ENCODE measurements at places on chromosomes 6 and 20.

DNA sequence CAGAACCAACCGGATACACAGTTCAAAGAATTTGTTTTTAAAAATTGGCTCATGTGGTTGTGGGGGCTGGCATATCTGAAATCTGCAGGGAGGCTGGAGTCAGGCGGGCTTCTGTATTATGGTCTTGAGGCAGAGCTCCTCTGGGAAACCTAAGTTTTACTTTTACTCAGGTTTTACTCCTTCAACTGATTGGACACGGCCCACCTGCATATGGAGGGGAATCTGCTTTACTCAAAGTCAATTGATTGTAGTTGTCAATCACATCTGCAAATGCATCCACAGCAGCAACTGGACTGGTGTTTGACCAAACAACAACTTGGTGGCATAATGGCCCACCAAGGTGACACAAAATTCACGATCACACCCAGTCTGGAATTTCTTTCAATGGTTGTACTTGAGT lies 103.4 kb downstream of the ERMARD start:
- no peak for DNase-seq

DNA sequence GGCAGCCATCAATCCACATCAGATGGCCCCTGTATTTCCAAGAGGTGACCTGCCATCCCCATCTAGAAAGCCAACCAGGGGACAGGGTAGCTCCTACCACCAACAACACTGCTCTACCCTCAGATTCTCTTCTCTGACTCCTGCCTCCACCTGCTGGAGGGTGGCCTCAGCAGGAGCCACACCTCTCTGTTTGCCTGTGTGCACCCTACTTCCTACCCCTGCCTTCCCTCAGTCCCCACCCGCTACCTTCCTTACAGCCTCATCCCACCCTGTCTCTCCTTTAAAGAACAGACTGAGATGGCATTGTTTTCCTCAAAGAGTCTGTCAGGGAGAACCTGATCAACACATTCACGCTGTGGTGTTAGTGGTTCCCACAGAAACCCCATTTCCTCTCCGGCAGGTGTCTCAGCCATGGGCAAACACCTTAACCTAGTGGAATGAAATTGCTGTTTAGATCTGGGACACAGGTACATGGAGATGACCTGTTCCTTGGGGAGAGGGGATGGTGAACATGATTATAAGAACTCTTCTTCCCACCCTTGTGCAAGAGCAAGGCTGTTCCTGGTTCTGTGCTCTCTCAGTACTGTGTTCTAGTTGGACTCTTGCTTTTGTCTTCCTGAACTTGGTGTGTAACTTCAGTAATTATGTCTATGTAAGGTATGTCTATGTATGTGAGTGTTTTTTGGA lies 1.8 kb downstream of the ENTPD6 start:
- no peak for DNase-seq

- DNase-seq: no peak
These were observed 80.0 kb downstream of the EPB41L2 start for GRCh38 chr6:130982941-130983456.

DNA sequence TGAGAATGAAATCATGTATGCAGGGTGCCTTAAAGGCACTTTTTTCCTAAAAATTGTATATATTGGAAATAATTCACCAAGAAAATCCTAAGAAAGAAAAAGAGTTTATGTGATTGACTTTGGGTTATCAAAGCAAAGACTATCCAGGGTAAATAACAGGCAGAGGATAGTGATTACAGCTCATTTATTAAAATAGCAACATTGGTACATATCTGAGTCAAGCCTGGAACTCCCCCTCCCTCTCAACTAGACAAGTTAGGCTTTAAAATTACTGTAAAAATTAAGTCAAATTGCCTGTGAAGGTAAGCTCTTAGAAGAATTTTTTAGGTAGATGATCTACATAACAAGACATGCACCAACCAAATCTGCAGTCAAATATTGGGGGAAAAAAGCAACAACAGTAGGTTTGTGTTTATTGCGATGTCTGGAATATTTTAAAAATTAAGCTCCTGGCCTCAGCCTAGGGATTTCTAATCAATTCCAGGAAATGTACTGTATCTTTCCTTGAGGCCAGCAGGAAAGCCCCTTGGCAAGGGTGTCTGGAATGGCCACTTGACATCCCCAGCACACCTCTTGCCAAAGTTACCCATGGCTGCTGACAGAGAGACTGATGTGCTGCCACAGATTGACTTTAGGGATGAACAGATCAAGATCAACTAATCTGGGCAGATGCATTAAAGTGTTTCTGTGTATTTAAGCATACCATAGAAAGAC lies 31.2 kb upstream of the HBS1L start:
- no peak for DNase-seq

DNA sequence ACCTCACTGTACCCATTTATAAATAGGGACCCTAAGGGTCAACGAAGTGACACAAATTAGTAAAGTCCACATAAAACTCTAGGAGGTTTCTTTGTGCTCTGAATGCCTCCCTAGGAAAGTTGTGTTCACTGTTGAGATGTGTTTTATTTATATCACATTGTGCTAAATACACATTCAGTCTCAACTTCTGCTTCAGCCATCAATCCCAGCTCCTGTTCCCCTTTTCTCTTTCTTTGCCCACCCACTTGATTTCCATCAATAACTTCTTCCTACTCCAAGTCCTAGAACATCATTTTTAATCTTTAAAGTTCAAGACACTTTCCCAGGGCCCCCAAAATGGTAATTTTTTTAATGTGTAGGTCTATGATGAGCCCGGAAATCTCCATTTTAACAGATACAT lies 208.3 kb upstream of the RAB32 start:
- DNase-seq: no peak

DNA sequence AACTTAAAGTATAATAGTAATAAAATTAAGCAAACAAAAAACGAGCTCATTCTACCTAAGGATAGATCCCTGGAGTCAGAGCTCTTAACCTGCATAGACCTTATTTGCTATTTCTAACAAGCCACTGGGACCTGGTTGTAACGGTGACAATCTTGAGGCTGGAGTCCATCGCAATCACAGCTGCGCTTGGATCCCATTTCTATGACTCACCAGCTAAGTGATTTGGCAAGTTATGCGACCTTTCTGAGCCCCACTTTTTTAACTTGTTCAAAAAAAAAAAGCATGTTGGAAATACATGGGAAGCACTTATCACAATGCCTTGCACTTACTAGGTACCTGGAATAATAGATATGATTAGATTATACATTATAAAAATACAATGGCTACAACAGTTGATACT lies 389.5 kb upstream of the CDH4 start:
- no peak for DNase-seq

GRCh38 chr20:51434580-51435247 lies 107.8 kb downstream of the NFATC2 start:
- no peak for DNase-seq

GRCh38 chr6:110188791-110189190 lies 8.6 kb downstream of the CDC40 start:
- no peak for DNase-seq
